Mesothelial cell of epicardium (in vitro differentiated cells): ENCODE measurements at places on chromosomes 11 and 22. TPM values are rescaled to one million over a fixed set of nuclear protein-coding genes. Genes with fewer than 3 reads are reported as not detected.
A peak's percentile ranks its signal among the peaks of the same experiment; 100 is the strongest.

DNA sequence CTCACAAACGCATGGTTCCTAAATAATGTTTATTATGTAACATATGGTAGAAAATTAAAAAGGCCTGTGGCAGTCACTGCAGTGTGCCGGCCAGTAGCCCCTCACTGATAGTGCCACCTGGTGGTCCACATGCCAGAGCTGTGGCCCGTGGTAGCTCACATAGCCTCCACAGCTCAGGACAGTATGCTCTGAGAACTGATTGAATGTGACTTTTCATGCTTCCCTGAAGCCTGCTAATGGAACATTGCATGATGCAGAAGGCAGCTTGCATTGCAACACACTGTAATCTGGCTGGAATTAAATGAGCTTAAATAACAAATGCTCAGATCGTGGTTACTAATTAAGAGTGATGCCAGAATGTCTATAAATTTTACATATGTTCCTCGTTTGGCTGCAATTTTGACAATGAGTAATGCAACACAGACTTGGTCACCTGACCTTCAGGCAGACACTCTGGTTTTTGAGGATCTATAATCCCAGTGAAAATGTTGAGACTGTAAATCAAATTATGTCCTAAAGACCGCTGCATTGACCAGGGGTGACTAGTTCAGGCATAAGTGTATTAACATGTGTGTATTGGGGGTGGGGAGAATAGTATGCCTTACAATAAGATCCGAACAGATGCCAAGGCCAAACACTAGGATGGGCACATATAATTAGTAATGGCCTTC is 566.4 kb downstream of the METTL15 start:
- H3K4me3 ChIP-seq = no peak overlapping the region
- no peak for DNase-seq
- H3K4me1 ChIP-seq = peaks cover 17% of the 10 kb centered on the region
- peak overlapping the region; percentile 52 for H3K27ac ChIP-seq

DNA sequence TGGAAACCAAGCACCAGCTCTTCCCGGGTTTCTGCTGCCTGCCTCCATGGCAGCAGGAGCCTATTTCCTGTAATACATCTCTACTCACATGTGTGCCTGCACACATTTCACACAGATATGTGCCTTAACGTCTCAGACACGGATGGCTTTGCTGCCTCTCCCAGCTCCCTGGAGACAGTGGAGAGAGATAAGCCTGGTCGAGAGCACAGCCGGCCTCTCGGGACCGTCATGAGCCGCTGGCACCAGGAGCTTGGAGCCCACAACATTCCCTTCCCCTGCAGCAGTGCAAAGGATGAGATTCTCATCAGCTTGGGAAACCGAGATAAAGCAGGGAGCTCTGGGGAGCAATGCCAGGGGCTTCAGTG is 587.7 kb downstream of the BRD1 start:
- no peak overlapping the region for H3K27ac ChIP-seq
- peaks cover 11% of the 10 kb centered on the region for H3K27me3 ChIP-seq
- DNase-seq = no peak
- H3K4me3 ChIP-seq = no peak overlapping the region

The FADS1 gene
- 108 to 115 TPM (median 108 TPM) in 3 replicates for total RNA-seq

- H3K4me3 ChIP-seq = no peak overlapping the region
- DNase-seq = no peak
- peaks cover 5% of the 10 kb centered on the region for H3K36me3 ChIP-seq
- H3K4me1 ChIP-seq = peaks cover 6% of the 10 kb centered on the region
- no peaks in the 10 kb centered on the region for H3K27me3 ChIP-seq
- no peak overlapping the region for H3K27ac ChIP-seq
These were observed 17.5 kb downstream of the BCR start for GRCh38 chr22:23197836-23198235.

DNA sequence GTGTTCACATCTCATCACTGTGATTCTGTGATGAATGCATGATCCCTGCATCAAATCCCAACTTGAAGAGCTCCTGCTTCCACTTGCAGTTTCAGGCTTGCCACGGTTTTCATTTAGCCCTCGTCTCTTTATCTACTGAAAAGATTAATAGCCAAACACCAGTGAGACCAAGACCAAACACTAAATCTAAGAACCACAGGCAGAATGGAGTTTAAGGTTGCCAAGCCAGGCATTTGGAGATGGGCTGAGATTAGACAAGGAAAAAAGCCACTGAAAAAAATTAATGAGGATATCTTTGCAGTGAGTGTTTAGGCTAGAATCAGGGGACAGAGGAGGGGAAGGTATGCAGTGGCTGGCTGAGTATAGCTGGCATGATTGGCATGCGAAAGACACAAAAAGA is 227.2 kb upstream of the BLID start:
- H3K27ac ChIP-seq = peak overlapping the region; percentile 51
- no peak for DNase-seq
- no peaks in the 10 kb centered on the region for H3K27me3 ChIP-seq
- H3K4me1 ChIP-seq = peaks cover 68% of the 10 kb centered on the region

The FAM111B gene
- 6.2 to 6.9 TPM (median 6.8 TPM) in 3 replicates for total RNA-seq

The OTOG gene
- total RNA-seq = 1.2 to 2.8 TPM (median 1.8 TPM) in 3 replicates
